Activated naive CD4-positive, alpha-beta T cell treated with anti-CD3 and anti-CD28 coated beads, Interleukin-2, amount 10 ng/mL, durations not matched to agents 7 days and 5 days (primary cell): ENCODE measurements at places on chromosomes 12 and 14.

DNA sequence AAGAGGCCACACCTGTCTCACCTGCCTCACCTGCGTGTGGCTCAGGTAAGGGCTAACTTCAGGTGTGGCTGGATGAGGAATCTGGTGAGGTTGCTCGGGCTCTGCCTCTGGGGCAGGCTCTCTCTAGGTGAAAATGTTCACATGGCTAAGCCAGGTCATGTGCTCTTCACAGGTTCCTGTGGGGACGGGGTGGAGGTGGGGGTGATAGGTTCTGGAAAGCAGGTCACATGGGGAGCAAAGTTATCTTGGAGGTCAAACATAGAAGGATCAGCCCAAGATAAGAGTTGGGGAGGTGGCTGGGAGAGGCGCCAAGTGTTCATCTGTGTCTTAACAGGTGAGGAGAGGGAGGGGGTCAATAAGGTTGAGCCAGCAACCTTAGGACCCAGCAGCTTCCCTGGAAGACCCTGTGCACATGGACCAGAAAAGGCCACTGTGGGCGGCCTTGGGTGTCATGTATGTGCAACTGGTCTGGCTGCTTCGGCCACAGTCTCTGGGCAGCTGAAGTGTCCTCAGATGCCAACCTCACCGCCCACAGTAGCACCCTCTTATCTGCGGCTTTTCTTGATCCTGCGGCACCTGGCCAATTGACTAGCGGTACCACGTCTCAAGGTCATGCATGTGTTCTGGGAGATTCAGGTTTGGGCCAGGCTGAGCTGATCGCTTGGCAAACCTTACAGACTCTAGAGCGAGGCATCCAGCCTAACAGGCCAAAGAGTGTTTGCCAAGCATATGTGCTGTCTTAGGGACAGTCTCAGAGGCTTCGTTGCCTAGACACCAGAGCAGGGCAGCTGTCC lies 60.5 kb downstream of the CACNA1C start:
- DNase-seq = no peak

- DNase-seq = no peak
Measured at GRCh38 chr12:50276912-50277671, 6.2 kb downstream of the LIMA1 start.

DNA sequence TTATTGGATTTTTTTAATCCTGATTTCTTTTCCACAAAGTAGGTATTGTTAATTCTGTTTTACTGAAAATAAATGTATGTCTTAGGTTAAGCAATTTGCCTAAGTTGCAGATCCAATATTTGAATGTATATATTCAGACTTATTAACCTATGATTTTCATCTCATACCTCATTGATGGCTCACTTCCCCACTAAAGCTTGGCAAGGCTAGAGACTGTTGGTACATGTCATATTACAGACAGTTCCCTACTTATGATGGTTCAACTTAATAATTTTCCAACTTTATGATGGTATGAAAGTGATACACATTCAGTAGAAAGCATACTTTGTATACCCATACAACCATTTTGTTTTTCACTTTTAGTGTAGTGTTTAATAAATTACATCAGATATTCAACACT lies 33.2 kb upstream of the KCNH3 start:
- no peak for DNase-seq

DNA sequence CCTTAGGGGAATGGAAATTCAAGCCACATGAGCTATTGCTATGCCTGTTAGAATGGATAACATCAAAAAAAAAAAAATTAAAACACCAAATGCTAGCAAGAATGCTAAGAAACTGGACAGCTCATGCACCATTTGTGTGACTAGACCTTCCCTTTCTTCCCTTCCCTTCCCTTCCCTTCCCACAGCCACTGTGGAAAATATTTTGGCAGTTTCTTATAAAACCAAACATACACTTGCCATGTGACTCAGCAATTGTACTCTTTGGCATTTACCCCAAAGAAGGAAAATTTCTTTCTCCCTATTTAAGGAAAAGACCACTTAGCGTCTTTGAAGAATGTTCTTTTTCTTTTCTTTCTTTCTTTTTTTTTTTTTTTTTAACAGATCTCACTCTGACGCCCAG lies 49.1 kb upstream of the FKBP4 start:
- no peak for DNase-seq

DNA sequence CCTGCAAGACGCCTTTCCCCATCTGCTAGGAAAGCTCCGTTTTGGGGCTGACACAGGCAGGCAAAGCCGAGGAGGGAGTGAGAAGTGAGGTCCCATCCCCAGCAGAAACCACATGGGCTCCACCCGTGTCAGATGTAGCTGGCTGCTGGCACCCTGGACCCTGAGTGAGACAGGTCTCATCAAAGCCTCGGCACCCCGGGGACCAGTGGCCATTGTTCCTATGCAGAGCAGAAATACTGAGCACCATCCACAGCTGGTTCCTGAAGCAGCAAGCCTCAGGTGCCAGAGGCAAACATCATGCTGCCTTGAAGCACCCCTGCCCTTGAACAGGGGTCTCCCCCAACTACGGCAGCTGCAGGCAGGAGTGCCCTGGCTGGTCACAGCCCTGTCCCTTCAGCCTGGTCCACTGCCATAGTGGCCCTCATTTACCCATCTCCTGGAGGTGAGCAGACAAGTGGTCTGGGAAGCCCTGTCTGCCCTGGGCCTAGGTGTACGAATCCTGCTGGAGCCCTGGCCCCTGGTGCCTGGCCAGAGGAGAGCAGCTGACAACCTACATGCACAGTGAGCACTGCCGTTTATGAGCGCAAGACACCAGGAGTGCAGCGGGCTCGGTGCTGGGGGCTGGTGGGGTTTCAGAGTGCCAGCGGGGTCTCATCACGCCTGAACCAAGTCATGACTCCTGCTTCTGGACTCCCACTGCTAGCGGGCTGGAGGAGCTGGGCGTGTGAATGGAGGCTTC lies 289.8 kb upstream of the RTL1 start:
- no peak for DNase-seq

GRCh38 chr12:118237052-118237665 lies 101.2 kb downstream of the PEBP1 start:
- DNase-seq = no peak

- DNase-seq = no peak
Measured at GRCh38 chr12:2384029-2384386, 331.2 kb downstream of the CACNA1C start.

- DNase-seq = no peak
Measured at GRCh38 chr14:100039903-100040302, 25.3 kb upstream of the EVL start.

DNA sequence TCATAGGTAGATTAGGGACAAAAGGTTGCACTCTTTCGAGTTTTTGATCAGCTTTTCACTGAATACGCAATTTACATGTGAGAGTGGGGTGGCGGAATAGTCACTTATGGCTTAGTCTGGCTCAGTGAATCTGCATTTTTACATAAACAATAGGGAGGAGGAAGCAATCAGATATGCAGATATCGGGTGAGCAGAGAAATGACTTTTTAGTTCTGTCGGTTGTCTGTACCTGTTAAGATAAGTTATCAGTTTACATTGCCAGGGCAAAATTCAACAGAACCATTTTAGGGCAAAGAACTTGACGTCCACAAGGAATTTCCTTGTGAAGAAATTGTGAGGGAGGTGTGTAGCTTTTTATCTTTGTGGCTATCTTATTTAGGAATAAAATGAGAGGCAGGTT lies 15.4 kb upstream of the EGLN3 start:
- DNase-seq = no peak
